Colonic mucosa (tissue), 4 donors: ENCODE measurements at places on chromosomes 1 and 21.

- H3K4me3 ChIP-seq = peak overlapping the region; percentile 71
- no peaks in the 10 kb centered on the region for H3K36me3 ChIP-seq
- DNase-seq = peak; percentile 87
- H3K27me3 ChIP-seq = no peaks in the 10 kb centered on the region
- no peaks in the 10 kb centered on the region for H3K4me1 ChIP-seq
These were observed 2.0 kb upstream of the ATF3 start for GRCh38 chr1:212606395-212607205.

- H3K27ac ChIP-seq = no peak overlapping the region
- no peaks in the 10 kb centered on the region for H3K27me3 ChIP-seq
- H3K4me3 ChIP-seq = no peak overlapping the region
- no peaks in the 10 kb centered on the region for H3K4me1 ChIP-seq
- no peaks in the 10 kb centered on the region for H3K36me3 ChIP-seq
These were observed 1029.0 kb upstream of the B3GALT2 start for GRCh38 chr1:194215448-194215847.

GRCh38 chr1:15958111-15958510, 17.8 kb downstream of the ZBTB17 start:
- H3K36me3 ChIP-seq = no peaks in the 10 kb centered on the region
- no peaks in the 10 kb centered on the region for H3K4me1 ChIP-seq
- no peak for DNase-seq
- no peak overlapping the region for H3K27ac ChIP-seq

- no peak overlapping the region for H3K27ac ChIP-seq
- no peak overlapping the region for H3K4me3 ChIP-seq
- H3K27me3 ChIP-seq = no peaks in the 10 kb centered on the region
- no peaks in the 10 kb centered on the region for H3K4me1 ChIP-seq
These were observed 45.1 kb upstream of the MPC2 start for GRCh38 chr1:167981933-167982332.

DNA sequence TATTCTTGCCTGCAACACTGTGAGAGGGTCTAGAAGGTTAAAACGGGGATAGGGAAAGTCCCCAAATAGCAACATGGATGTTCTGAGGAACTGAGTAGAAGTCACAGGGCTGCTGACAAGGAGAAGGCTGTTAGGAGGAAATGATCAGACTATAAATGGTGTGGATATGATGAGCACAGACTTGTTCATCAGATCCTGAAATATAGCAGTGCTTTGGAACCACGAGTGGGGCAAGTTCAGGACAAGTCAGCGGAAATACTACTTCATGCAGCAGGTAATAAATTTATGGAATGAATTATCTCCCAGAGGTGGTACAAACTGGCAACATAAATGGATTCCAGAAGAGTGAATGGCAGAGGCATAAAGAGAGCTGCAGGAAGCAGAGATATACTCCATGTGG, 3.2 kb upstream of the KIAA0040 start:
- no peak for DNase-seq
- H3K27ac ChIP-seq = no peak overlapping the region
- no peaks in the 10 kb centered on the region for H3K27me3 ChIP-seq
- H3K4me3 ChIP-seq = no peak overlapping the region

DNA sequence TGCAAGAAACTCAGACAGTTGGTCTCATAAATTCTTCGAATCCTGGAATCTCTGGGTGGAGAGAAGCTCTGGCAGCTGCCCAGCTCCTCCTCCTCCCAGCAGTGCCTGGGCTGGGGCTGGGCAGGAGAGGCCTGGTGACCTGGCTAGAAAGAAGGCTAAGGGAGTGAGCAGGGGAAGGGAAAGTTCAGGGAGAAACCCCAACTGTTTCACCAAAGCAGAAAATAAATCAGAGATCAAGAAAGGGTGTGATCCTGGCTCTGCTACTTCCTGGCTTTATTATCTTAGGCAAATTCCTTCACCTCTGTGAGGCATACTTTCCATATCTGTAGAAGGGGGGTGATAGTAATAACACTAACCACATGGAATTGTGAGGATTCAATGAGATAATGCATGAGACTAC, 8.8 kb upstream of the COL16A1 start:
- no peaks in the 10 kb centered on the region for H3K27me3 ChIP-seq
- H3K27ac ChIP-seq = peak overlapping the region; percentile 10
- no peaks in the 10 kb centered on the region for H3K36me3 ChIP-seq
- DNase-seq = peak; percentile 73
- H3K4me1 ChIP-seq = peaks cover 11% of the 10 kb centered on the region
